ENCODE measurements at places on chromosomes 6 and 20. TPM values are rescaled to one million over a fixed set of nuclear protein-coding genes. Genes with fewer than 3 reads are reported as not detected.
A peak's percentile ranks its signal among the peaks of the same experiment; 100 is the strongest.

Gene WFDC10B
- not detected for polyA plus RNA-seq

Gene RNF182
- polyA plus RNA-seq, result 5.4 TPM

Gene TNFRSF6B
- polyA plus RNA-seq, result 0.98 TPM

- DNase-seq, result no peak
Measured at GRCh38 chr20:8408587-8409307, 276.7 kb downstream of the PLCB1 start.

GRCh38 chr6:133889557-133890403 lies 867 bp downstream of the TCF21 start:
- peak; percentile 42 for DNase-seq

DNA sequence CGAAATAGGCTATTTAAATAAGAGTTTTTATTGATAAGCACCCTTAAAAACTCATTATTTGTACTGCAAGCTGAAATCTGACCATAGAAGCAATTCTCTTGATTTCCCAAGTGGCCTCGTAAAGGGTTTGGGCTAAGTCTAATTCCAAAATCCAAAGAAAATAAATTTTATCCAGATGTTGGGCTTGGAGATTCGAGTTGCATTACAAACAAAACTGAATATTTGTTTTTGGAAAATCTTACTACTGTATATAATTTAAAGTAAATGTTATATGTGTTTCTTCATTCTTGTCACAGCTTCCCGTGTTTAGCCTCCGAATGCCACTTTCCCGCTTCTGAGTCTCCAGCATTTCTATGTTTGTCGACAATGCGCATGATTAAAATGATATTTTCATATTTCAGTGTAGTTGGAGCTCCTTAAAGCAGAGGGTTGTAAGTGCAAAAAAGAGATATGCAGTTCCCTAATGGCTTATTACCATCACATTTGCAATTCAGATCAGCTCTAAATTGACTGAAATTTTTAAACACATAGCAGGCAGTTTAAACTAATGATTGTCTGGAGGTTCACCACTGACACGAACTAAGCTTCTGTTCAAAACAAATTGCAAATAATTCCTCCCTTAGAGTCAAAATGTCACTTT lies 47.0 kb downstream of the PRL start:
- DNase-seq, result no peak

GRCh38 chr20:33687370-33687915 lies 1.3 kb upstream of the E2F1 start:
- no peak for DNase-seq

- no peak for DNase-seq
Measured at GRCh38 chr6:163181666-163182180, 232.8 kb upstream of the QKI start.

Data from right lung (tissue), 10 donors.